ENCODE measurements at places on chromosomes 1 and 21. TPM values are rescaled to one million over a fixed set of nuclear protein-coding genes. Genes with fewer than 3 reads are reported as not detected.

GRCh38 chr21:32364387-32364786 is 28.4 kb downstream of the URB1 start:
- no peak for DNase-seq

- no peak for DNase-seq
These were observed 70.9 kb upstream of the ETS2 start for GRCh38 chr21:38734646-38735365.

DNA sequence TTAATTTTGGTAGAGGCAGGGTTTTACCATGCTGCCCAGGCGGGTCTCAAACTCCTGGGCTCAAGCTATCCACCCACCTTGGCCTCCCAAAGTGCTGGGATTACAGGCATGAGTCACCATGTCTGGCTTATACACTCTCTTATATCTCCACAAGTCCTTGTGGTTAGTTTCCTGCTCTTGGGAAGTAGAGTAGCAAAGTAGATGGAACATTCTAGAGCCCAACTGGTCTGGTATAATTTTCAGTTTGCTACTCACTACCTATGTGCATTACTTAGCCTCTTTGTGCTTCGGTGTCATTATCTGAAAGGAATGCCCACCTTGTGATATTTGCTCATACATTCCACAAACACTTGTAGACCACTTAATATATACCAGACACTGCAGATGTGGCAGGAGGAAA is 96.6 kb upstream of the IPO9 start:
- no peak for DNase-seq

DNA sequence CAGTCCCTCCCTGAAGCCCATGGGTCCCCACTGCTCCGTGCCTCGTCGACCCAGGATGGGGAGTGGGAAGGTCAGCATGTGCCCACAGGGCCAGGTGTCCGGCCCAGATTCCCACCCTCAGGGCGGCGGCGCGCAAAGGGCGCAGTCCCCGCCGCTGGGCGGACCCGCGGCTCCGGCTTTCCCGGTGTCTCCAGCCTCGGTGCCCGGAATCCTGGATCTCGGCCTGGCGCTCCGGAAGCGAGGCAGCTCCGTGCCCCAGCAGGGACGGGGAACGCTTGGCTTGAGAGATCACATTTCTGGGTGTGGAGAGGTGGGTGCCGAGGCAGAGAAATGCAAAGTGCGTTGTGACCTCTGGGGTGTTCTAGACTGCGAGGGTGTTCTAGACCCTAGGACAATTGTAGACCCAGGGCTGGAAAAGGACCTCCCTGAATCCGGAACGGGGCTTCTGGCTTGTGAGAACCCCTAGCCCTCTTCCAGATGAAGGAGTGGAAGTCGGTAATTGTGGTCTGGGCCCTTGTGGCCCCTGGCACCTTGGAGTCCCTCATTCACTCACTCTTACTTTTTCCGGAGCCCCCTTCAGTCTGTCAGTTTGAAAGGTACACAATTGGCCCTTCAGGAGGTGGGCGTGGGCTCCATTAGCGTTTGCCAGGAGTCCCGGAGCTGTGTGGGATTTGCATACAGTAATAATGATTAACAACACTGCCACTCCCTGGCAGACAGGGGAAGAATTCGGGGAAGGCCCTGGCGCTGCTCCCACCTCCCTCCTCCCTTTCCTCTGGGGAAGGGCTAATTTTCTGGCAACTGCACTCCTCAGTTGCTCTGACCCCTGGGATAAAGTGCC is 1.6 kb upstream of the KCND3 start:
- no peak for DNase-seq

GRCh38 chr1:154878371-154879037 is 8.4 kb upstream of the KCNN3 start:
- DNase-seq: peak; percentile 80

- DNase-seq: no peak
These were observed 37.9 kb downstream of the SNRPE start for GRCh38 chr1:203899353-203899716.

DNA sequence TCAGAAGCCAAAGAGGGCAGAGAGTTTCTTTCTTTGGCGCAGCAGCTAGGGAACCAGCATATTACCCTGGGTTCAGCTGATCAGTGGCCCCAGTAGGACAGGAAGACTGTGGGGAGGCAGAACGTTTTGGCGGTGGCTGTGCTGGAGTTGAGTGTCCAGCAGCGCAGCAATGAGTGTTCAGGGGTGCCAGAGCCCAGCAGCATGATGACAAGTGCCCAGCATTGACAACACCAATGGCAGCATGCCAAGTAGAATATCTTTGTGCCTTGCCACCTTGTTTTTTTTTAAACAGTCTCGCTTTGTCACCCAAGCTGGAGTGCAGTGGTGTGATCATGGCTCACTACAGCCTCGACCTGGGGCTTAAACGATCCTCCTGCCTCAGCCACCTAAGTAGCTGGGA is 106.7 kb upstream of the CDC42BPA start:
- no peak for DNase-seq

GRCh38 chr1:20413776-20414140 is 72.3 kb downstream of the CAMK2N1 start:
- DNase-seq: no peak

DNA sequence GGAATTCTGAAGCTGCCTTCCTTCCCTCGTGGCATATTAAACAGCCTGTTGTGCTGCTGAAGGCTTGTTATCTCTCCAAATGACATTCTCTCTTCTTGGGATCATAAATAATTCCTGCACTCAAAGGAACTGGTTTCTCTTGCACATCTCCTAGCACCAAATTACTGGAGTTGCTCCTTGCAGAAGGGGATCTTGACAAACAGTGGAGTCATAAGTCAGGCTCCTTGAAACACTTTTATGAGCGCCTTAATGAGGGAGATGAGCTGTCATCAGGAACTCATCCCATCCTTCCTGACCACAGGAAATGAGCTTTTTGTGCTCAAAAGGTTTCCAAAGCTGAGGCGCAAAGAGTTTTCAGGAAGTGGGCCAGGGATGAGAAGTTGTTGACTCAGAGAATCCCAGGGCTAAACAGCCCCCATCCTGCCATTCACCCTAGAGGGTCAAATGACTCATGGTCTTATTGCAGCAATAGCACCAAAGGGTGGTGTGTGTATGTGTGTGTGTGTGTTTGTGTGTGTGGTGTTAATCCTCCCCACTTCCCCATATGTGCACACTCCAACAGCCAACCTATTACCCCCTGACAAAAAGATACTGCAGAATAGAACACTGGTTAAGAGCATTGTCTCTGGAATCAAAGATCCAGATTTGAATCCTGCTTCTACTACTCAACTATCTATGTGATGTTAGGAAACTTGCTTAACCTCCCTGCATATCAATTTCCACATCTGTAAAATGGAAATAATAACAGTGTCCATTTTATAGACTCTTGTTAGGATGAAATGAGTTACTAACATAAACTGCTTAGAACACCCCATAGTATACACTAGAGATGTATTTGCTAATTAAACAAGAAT is 2.8 kb upstream of the PHC2 start:
- DNase-seq: no peak

GRCh38 chr1:39892601-39893595 is 8.8 kb downstream of the MYCL start:
- no peak for DNase-seq

Gene KPRP
- total RNA-seq: not detected

Gene DMRTB1
- total RNA-seq: not detected

Gene BMP8B
- total RNA-seq: 1.5 TPM

Gene RBP7
- not detected for total RNA-seq

Gene MYOM3
- not detected for total RNA-seq

Gene CFAP107
- not detected for total RNA-seq

Gene CFAP57
- 0.76 TPM for total RNA-seq

Gene COX20
- 9.8 TPM for total RNA-seq

All from activated T-cell treated with anti-CD3 and anti-CD28 coated beads, Interleukin-2, amount 50 U/mL, for 72 hours (primary cell).